ENCODE measurements at places on chromosomes 5 and 9. TPM values are rescaled to one million over a fixed set of nuclear protein-coding genes. Genes with fewer than 3 reads are reported as not detected.

Gene CRAT
- total RNA-seq = 110 TPM

Gene ZNF879
- total RNA-seq = 38.8 TPM

Gene C5orf58
- not detected for total RNA-seq

- no peaks in the 10 kb centered on the region for H3K27me3 ChIP-seq
- no peak overlapping the region for H3K27ac ChIP-seq
- no peak for DNase-seq
Observed at GRCh38 chr5:149015126-149015525, 47.7 kb downstream of the SH3TC2 start.
